ENCODE measurements at places on chromosomes 6 and 20.

DNA sequence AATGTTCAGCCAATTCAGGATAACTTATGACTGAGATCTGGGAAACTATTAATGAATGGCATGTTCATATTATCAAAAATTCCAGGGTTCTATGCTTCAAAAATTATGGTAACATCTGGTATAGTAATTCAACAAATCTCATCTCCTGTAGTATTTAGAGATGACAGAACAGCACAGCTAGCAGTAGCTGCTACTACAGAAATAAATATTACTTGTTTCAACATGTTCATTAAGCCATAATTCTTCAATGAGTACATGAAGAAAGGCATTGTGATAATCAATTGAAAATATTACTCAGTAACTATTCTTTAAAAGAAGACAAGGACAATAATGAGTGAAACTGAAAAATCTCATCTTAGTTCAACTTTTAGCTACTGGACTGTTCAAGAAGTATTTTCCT is 66.8 kb downstream of the ATG5 start:
- no peak for DNase-seq

DNA sequence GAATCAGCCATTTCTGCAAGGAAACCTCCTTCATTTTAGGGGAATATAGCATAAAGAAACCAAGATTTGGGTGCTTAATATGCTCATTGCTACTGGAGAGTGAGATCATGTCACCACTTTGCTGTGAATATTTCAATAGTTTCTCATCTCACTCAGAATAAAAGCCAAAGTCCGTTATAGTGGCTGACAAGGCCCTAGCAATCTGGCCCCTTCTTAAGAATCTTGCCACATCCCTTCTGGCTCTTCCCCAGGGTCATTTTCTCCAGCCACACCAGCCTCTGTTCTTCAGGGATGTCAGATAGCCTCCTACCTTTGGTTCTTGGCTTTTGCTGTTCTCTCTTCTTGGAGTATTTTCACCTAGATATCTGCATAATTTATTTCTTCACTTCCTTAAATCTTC is 24.8 kb upstream of the MLIP start:
- DNase-seq = no peak

GRCh38 chr6:148193063-148193680 is 149.5 kb upstream of the SASH1 start:
- peak; percentile 60 for DNase-seq

- no peak for DNase-seq
Measured at GRCh38 chr6:77856391-77856790, 203.6 kb downstream of the MEI4 start.

GRCh38 chr6:96304997-96305396 is 216.6 kb upstream of the UFL1 start:
- no peak for DNase-seq
